Inflammatory macrophage (primary cell): ENCODE measurements at places on chromosomes 11 and 22.
A peak's percentile ranks its signal among the peaks of the same experiment; 100 is the strongest.

GRCh38 chr11:65417702-65418430 is 4.7 kb upstream of the NEAT1 start:
- DNase-seq = peak; percentile 75

- DNase-seq = no peak
Measured at GRCh38 chr11:97620007-97620406, 1230.2 kb downstream of the JRKL start.

DNA sequence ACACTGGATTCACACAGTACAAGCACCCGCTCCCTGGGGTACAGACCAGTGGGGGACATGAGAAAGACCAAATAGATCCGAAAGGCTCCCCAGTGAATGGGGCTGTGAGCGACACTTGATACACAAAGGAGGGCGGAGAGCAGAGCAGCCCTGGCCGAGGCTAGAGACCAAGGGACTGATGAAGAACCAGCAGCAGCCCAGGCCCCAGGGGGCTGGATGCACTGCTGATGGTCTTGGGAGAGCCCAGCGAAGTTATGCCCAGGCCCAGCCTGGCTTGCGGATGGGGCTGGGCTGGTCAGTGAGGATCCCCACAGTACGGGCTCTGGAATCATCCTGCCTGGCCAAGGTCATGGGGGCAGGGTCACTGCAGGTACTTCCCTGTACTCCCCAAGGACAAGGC is 23.2 kb downstream of the ARHGAP1 start:
- DNase-seq = no peak

GRCh38 chr22:29299136-29299900 is 7.1 kb upstream of the GAS2L1 start:
- no peak for DNase-seq

GRCh38 chr11:19718951-19719350 is 6.3 kb downstream of the NAV2 start:
- DNase-seq = no peak

- peak; percentile 36 for DNase-seq
Measured at GRCh38 chr11:3933165-3933628, 77.7 kb downstream of the STIM1 start.

DNA sequence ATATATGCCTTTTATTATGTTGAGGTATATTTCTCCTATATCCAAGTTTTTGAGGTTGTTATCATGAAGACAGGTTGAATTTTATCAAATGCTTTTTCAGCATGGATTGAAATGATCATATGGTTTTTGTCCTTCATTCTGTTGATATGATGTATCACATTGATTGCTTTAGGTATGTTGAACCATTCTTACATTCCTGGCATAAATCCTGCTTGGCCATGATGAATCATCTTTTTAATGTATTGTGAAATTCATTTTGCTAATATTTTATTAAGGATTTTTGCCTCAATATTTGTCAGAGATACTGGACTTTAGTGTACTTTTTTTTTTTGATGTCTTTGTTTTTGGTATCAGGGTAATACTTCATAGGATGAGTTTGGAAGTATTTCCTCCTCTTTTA is 283.8 kb upstream of the C11orf87 start:
- no peak for DNase-seq

DNA sequence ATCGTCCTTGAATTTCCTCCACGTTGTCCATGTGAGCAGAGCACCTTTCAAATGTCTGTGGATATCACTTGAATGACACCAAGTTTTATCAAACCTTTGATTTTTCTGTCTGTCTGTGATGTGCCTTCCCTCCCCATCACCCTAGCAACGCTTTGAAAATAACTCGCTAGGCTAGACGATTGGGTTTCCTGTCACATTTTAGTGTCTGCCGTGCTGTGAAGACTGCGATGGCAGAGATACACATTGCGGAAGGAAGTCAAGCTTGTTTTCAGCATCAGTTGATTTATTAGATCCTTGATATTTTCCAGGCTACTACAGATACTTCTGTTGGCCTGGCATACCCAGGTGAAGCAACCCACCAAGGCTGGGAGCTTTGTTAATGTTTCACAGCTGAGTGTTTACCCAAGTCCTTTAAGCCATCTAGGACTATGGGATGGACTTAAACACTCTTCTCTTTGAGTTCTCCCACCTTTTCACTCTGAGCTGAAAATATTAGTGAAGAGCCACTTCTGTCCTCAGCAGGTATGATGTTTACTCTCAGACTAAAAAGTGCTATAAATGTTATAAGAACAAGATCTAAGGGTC is 93.6 kb upstream of the CD44 start:
- DNase-seq = peak; percentile 42

DNA sequence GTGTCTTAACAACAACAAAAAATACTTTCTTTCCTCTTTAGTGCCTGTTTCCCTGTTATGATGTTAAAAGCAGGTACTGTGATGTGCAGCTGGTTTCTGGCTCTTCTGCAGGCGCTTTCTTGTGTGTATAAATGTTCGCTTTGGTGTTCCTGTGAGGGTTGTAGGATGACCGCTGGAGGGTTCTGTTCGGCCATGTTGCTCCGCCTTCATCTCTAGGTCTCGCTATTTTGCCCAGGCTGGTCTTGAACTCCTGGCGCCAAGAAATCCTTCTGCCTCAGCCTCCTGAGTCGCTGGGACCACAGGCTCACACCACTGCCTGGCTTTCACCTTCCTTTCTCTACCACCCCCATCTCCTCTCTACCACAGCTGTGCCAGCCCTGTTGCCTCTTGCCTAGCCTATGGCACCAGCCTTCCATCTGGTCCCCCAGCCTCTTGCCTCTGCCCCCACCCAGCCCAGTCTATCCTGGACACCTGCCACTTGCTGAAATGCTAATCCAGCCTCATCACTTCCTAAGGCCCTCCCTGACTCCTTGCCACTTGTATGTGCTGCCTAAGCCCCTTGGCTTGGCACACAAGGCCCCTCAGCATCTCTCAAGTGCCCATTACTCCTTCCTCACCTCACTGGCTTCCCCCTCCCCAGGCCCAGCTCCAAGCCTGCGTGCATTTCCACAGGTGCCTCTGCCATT is 5.5 kb downstream of the LRRC74B start:
- DNase-seq = no peak

GRCh38 chr22:41092847-41093411 is 537 bp downstream of the EP300 start:
- peak; percentile 40 for DNase-seq

- no peak for DNase-seq
Measured at GRCh38 chr22:33832558-33833151, 87.6 kb downstream of the LARGE1 start.

GRCh38 chr22:29907753-29908515 is 25.0 kb downstream of the MTMR3 start:
- peak; percentile 69 for DNase-seq

GRCh38 chr11:7628660-7629059 is 44.6 kb downstream of the CYB5R2 start:
- DNase-seq = no peak

GRCh38 chr11:101441747-101442146 is 142.1 kb downstream of the TRPC6 start:
- no peak for DNase-seq

DNA sequence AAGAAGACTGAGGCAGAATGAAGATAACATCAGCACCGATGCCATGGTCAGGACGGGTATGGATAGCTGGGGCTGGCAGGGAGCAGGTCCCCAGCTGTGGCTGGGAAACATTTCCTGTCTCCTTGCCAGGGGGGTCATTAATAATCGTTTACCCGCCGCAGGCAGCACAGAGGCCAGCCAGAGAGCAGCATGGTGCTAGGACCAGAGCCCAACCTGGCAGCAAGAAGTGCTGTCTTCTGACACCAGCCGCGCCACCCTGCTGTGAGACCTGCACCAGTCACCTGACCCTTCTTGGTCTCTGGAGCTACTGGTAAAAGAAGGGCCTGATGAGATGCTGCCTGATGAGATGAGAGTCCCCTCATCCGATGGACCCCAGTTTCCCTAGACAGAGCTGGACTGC is 36.3 kb downstream of the PDE2A start:
- no peak for DNase-seq

DNA sequence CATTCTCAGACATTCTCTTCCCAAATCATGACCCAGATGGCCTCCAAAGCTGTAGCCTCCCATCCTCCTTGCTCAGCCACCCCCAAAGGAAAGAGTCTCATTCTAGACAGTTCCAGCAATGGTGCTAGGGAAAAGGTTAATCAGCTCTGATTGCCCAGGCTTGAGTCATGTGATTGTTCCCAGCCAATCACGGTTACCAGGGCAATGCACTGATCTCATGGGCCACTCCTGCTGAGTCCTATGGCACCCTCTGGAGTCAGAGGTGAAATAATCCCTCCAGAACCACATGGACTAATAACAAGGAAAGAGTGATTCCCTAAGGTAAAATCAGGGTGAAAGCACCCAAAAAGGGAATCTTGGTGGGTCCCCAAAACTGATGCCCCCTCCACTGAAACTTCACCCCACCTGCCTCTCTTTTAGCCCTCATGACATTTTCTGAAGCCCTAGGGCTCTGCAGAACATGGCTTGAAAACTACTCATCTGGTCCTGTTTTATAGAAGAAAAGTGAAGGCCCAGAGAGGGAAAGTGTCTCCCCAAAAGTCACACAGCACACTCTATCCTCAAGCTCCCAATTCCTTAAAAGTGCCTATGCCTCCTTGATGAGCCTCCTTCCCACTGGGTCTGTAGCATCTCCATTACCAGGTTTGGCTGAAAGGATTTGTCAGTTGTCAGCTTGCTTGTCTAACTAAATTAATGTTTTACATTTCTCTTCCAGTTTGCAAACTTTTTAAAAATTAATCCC is 203.7 kb downstream of the MN1 start:
- DNase-seq = peak; percentile 8

DNA sequence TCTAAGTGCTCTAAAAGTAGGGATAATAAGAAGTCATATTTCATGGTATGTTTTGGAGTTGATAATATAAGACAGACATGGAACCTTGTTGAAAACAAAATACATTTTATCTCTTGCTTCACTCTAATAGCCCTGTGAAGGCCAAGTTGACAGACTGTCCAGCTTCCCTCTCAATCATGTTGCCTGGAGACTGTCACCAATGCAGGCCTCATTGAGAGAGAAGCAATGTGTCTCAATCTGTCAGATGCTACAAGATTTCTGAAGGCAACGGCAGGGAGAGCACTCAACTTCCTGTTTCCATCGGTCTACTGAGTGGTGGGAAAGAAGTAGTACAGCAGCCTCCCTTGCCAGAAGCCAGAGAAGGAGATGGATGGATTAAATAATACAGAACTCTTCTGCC is 23.6 kb upstream of the FJX1 start:
- peak; percentile 79 for DNase-seq

GRCh38 chr11:20162824-20163782 is 2.8 kb upstream of the DBX1 start:
- no peak for DNase-seq

GRCh38 chr11:34632105-34632791 is 11.4 kb downstream of the EHF start:
- no peak for DNase-seq

DNA sequence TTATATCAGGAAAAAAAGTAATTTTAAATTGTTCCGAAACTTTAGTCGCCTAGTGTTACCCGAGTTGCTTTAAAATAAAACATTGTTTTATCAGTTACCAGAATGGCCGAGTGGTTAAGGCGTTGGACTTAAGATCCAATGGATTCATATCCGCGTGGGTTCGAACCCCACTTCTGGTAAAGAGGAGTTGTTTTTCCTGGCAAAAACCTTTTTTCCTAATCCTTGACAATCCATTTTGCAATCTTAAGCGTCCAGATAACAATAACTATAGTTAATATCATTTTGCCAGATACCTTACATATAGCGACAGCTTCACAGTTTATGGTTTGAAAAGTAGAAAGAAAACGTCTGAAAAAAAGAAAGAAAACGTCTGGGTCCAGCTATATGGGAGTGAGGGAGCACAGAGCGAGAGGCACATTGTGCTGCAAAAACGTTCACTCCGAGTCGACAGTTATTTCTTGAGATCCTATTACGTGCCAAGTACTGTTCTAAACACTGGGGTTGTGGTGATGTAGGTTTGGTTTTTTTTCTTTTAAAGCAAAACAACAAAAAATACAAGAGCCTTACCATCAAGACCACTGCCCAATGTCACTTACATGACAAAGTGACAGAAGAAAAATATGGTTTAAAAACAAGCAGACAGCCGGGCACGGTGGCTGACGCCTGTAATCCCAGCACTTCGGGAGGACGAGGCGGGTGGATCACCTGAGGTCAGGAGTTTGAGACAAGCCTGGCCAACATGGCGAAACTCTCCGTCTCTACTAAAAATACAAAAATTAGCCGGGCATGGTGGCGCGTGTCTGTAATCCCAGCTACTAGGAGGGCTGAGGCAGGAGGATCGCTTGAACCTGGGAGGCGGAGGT is 40.6 kb downstream of the OR4D9 start:
- peak; percentile 49 for DNase-seq

DNA sequence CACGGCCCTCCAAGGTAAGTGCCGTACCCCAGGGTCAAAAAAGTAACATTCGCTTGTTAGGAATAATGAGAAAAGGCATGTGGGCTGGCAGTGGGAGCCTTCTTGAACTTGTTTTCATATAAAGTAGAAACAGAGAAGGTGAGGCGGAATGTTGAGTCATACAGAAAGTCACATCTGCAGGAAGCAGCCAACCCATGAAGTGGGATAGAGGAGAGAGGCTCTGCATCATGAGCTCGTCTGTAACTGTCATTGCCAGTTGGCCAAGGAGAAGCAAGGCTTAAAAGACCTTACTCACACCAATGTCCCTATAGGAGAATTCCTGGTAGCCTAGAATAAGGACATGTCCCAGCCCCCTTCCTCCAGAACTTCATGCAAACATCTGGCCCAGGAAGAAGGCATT is 253.3 kb downstream of the BUD13 start:
- no peak for DNase-seq

GRCh38 chr11:74951226-74951625 is 2.2 kb downstream of the SPCS2 start:
- no peak for DNase-seq

DNA sequence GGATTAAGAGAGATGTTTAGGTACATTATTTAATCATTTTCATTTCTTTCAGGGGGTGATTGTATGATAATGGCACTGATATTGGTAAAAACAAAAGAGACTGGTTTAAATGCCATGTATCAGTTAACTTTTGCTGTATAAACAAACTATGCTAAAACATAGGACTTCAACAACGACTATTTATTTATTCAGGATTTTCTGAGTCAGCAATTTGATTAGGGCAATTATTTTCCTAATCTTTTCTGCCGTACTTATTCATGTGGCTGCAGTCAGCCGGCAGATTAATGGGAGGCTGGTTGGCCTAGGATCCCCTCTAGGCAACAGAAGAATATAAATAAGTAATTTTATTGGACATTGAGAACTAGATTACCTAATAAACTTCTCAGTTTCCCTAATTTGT is 661.7 kb upstream of the RAG2 start:
- DNase-seq = no peak

DNA sequence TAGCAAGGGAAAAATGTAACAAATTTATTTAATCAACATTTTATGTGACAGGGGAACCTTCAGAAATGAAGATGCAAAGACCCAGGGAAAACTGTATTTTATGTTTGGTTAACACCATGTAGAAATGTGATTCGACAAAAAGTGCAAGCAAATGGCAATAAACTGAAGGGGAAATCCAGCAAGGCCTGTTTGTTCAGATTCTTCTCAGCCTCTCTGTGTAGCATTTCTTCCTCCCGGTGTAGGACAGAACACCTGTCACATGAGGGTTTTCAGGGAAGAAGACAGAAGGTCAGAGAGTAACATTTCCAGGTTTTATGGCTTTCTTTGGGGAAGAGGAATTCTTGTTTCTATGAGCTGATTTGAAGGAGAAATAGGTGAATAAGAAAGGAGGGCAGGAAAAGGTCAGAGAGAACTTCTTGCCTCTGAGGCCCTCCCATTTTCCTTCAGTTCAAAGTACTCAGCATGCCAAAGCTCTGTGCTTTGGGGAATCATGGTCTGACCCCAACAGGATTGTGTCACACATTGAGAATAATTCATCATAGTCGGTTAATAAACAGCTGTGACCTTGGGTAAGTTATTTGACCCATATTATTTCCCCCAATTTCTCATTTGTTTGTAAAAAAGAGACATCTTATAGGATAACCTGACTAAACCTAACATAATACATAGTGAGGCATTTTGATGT is 45.5 kb upstream of the ME3 start:
- no peak for DNase-seq
